ENCODE measurements at places on chromosomes 2 and 18.
A peak's percentile ranks its signal among the peaks of the same experiment; 100 is the strongest.

DNA sequence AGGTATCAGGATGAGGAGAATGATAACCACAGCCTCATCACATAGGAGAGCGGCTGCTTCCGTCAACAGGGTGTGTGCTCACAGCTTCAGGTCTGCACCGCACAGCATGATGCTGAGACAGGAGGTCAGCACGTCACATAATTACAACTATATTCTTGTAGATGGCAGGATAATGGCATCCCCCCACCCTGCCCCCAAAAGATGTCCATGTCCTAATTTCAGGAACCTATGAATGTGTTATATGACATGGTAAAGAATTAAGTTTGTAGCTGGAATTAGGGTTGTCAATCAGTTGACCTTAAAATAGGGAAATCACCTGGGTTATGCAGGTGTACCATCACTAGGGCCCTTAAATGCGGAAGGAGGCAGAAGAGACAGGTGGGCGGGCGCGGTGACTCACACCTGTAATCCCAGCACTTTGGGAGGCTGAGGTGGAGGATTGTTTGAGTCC, 73.9 kb downstream of the ARL4C start:
- peak; percentile 38 for DNase-seq

GRCh38 chr2:235968616-235969324, 199.4 kb downstream of the GBX2 start:
- DNase-seq: no peak

DNA sequence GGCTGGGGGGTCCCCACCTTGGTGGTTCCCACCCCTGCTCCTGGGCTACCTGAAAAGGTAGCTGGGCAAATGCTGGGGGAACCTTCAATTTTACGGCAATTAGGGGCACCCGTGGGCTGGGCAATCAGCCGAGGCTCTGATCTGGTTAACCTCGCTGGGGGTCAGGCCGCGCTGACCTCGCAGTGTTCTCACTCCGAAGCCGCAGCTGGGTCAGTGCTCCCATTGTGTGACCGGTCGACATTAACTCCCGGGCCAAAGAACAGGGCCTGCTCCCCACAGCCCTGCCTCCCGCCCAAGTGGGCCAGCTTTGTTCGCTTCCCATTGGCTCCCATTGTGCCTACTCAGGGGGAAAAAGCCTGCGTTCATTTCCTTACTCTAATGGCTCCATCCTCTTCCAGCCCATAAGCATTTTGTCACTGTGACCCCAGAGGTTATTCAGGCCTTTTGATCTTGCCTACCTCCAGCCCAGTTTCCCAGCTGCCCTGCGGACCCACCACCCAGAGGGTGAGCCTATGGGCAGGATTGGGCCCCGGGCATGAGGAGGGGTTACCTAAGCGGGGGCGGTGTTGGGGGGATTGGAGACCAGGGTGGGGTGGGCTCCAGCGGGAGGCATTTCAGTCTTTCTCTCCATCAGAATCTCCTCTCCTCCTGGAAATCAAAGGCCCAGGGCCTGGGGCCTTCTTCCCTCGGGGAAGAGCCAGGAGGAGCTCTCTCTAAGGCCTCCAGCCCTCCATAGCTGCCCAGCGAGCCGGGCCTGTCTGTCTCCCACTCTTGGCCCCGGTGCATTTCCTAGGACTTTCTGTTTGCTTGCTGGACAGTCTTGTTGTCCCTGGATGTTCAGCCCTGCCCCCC, 90.1 kb downstream of the MYCN start:
- no peak for DNase-seq

GRCh38 chr18:1906421-1906820, 664.9 kb downstream of the METTL4 start:
- no peak for DNase-seq

GRCh38 chr18:29383311-29384273, 1206.7 kb upstream of the CDH2 start:
- DNase-seq: no peak

- DNase-seq: no peak
Observed at GRCh38 chr2:43230351-43230885, 4.0 kb upstream of the ZFP36L2 start.

DNA sequence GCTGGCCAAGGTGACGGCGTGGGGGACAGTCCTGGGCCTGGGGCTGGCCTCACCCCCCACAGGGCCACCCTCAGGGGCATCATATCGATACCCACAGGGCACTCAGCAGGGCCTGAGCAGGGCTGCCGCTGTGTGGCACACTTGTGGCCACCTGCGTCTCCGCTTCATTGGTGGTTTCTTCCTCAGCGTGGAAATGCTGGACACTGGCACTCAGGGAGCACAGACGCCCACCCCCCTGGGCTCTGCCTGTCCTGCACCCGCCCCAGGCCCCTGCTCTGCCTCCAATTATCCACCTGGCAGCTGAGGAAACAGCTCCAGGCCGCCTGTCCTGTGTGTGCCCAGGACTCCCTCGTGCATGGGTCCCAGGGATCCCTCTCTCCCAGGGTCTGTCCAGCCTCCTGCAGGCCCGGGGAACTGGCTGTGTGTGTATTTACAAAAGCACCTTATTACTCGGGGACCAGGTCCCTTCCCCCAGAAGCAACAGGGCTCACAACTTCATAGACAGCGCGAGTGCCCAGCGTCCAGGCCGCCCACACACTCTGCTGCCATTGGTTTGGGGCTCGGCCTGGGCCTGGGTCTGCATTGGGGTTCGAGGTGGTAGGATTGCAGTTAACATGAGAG, 13.1 kb downstream of the CROCC2 start:
- no peak for DNase-seq

Measured in stimulated activated naive CD4-positive, alpha-beta T cell treated with Interleukin-2 at 50 U/mL for 16 hours (primary cell).